Memory B cell (primary cell): ENCODE measurements at places on chromosomes 16 and 17.

- DNase-seq, result peak; percentile 4
These were observed 26.9 kb downstream of the HSD17B2 start for GRCh38 chr16:82061861-82062525.

- DNase-seq, result no peak
These were observed 18.0 kb downstream of the HS3ST3B1 start for GRCh38 chr17:14318918-14319205.

DNA sequence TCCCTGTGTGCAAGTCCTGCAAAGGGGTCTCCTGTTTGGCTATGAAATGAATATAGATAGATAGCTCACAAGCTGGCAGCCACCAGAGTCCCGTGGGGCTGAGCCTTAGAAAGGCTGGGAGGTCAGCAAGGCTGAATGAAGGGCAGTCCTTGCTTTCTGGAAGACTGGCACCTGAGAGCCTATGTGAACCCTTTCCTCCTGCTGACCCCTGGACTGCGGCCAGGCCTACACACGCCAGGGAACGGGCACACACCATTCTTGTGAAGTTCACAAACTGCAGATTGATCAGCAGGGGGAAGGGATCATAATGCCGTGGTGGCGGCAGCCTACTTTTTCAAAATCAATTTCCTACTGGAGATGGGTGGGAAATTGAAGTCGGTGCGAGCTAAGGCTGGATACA, 985 bp upstream of the C17orf107 start:
- DNase-seq, result no peak

DNA sequence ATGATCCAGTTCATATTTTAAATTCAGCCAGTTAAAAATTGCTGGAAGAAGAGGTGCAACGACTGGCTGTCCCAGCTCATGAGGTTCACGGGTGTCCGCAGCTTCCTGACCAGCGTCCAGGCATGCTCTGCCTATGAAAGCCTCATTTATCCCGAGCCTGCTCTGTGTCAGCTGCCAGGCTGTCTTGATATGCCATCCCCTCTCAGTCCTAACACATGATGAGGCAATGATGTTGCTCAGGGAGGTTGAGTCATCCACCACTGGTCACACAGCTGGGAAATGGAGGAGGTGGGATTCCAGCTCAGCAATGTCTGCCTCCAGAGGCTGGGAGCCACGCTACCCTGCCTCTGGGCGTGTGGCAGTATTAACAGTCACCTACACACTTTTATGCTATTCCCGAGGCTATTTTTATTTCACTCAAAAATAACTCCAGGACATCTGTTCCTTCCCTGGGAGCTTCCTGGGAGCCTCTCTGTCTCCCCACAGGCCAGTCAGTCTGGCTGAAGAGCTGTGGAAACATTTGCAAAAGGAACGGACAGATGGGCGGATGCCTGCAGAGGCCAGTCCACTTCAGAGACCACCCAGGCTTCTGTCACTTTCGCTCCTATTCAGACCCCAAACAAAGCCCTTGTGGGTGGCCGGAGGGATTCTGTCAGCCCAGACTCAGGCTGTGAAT, 22.5 kb downstream of the RAB11FIP4 start:
- no peak for DNase-seq

DNA sequence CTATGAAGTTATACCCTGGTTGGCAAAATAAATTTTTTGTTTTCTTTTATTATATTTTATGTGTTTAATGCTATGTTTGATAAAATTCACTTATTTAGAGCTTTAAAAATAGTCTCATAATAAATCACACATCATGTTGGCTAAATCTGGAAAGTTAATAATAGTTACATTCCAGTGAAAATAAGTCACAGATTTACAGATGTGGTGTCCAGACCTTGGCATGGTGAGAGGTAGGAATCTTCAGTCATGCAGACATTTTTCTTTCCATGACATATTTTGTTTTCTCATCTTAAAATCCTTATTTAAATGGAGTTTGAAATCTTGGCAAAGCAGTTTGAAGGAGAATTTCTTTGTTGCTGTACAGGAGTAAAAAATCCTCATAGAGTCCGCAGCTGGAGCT, 48.1 kb upstream of the GOSR1 start:
- DNase-seq, result no peak

DNA sequence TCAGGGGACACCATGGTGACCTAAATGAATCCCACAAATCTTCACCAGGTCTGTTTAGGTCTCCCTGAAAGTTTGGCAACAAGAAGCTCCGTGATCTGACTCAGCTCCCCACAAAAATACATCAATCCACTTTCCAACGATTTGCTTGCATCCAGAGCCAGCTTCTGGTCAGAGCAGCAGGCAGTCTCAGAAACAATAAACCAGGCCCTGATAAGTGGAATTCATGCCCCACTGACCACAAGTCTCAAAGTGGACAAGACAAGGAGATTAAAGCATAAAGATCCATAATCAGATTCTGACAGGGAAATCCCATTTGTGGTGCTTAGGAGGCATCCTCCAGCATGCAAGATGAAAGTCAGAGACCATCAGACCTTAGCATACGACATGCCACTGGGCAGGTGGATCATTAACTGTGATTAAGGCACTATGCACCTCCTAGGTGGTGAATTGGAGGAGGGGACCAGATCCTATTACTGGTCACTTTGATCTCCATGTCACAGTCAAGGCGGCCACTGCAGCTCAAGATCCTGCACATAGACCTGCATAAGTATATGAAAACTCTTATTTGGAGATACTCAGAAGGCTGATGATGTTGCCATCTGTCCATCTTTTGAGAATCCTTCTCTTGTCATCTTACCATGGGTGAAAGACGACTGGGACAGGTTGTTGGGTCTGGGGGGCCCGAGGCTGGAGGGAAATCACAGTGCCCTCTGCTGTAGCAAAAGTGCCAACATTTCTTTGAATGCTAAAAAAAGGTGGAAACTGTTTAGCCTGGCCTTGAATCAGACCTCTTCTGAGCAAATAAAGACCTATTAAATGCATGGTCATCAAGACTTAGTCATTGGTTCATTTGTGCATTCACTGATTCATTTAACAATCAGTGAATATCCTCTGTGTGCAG, 309.2 kb upstream of the CCL2 start:
- no peak for DNase-seq

GRCh38 chr16:88669980-88670379, 7.1 kb upstream of the MVD start:
- no peak for DNase-seq

DNA sequence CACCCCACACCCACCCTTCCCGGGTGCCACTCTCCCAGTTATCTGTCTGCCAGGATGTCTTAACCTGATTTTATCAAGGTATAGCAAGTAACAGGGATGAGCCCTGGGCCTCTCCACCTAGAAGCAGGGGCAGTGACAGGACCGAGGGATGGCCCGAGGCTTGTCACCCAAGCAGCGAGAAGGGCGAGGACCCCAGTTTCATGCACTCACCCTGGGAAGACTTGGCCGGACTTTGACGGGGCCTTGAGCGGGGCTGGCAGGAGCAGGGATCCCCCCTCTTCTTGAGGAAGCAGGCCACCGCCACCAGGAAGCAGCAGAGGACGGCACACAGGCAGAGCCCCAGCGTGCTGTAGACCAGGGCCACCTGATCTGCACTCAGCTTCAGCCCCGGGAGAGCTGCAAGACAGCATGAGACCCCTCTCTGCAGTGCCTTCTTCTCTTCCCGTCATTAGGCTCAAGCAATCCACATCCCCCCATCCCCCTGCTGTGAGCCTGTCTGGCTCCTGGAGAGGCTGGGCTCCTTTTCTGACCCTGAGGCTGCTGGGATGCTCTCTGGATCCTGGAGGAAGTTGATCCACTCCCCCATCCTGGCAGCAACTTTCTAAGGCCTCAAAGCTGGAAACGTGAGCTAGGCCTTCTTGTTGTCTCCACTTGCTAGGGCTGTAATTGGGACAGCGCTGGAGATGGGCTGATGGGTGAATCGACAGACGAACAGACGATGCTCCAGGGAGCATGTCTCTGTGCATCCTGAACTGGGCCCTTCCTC, 31.6 kb downstream of the TNFRSF13B start:
- no peak for DNase-seq

GRCh38 chr17:50562242-50563091, 2.0 kb downstream of the CACNA1G start:
- no peak for DNase-seq

DNA sequence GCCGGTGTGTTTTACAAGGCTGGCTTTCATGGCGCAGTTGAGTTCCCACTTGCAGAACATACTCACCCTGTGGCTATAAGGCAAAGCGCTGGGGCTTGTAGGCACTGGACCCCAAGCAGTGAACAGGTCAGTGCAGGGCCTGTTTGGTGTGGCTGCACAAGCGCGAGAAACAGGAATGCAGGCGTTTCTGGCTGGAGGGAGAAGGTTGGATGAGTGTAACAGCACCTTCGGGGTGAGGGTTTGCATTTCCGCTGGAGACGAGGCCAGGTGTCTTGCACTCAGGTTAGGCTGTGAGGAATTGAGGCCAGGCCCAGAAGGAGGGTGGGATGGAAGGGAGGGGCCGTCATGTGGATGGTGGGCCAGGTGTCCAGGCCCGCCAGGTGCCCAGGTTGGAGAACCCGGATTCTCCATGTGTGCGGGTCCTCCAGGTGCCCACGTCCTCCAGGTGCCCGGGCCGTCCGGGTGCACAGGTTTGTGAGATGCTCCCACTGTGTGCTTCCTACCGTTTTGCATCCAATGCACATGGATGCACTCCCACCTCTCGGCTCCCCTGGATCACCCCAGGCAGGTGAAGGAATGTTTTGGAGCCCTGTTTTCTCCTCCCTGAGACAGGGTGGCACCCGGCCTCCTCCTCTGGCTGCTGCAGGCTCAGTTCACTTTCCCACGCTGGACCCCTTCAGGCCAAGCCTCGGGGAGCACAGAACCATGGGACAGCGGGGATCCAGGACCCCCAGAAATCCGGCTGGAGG, 46.0 kb downstream of the SLC7A5 start:
- DNase-seq, result no peak

- DNase-seq, result no peak
These were observed 10.2 kb upstream of the WSB1 start for GRCh38 chr17:27283751-27284150.

DNA sequence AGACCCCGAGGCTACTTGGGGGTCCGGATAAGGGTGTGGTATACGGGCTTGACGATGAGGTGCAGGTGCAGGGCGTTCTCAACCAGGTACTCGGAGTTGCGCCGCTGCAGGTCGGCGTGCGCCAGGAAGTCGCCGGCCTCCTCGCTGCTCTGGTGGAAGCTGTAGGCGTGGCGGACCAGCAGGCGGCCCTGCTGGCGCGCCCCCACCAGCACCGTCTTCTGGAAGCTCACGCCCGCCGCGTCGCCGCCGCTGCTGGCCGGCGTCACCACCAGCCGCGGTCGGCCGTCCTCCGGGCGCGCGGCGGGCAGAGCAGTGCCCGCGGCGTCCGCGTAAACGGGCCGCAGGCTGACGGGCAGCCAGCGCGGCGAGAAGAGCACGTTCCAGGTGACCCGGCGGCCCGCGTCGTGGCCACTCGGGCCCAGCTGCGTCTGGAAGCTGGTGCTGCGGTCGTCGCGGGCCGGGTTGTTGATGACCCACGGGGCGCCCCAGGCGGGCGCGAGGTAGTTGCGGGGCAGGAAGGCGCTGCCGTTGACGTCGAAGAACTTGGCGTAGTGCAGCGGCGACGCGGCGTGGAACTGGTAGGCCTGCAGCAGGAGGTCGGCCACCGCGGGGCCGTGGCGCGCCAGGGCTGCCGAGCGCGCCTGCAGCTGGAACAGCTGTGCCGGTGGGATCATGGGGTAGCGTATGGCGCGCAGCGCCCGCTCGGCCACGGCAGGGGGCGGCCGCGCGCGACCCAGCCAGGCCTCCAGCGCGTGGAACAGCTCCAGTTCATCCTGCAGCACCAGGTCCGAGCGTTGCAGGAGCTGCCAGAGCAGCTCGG, 4.8 kb downstream of the BTBD17 start:
- DNase-seq, result no peak

GRCh38 chr17:3926860-3927627, 10.8 kb upstream of the P2RX1 start:
- DNase-seq, result no peak

- DNase-seq, result peak; percentile 84
These were observed 7.0 kb upstream of the C1QTNF8 start for GRCh38 chr16:1102921-1103635.

DNA sequence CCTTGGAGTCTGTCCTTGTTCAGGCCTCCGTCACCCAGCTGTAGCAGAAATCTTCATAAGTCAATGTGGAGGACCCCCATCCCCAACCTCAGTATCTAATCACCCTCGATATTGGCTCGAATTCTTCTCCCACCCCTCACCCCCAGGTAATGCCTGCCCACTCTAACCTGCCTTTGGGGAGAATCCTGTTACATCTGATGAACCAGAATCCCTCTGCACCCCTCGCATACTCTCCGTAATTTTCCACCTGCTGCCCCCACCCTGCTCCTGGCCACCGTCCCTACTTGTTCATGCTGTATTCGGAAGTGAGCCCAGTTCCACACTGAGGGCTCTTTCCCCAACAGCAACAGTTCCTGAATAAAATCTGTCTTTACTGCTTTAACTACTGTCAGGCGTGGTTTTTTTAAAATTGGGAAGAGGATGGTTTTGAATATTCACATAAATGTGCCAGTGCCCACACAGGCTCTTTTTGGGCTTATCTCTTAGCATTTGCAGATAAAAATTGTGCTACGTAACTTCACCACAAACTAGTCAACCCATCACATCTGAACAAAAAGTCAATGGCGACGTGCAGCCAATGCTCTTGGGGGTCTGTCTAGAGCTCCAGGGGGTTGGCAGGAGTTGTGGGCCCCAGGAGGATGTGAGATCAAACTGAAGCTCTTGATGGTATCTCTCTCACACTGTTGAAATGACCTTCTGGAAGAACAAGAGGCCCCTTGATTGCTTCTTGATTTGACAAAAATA, 73.7 kb downstream of the NETO2 start:
- DNase-seq, result no peak

- DNase-seq, result no peak
These were observed 190.0 kb upstream of the CIBAR2 start for GRCh38 chr16:85302018-85302847.

DNA sequence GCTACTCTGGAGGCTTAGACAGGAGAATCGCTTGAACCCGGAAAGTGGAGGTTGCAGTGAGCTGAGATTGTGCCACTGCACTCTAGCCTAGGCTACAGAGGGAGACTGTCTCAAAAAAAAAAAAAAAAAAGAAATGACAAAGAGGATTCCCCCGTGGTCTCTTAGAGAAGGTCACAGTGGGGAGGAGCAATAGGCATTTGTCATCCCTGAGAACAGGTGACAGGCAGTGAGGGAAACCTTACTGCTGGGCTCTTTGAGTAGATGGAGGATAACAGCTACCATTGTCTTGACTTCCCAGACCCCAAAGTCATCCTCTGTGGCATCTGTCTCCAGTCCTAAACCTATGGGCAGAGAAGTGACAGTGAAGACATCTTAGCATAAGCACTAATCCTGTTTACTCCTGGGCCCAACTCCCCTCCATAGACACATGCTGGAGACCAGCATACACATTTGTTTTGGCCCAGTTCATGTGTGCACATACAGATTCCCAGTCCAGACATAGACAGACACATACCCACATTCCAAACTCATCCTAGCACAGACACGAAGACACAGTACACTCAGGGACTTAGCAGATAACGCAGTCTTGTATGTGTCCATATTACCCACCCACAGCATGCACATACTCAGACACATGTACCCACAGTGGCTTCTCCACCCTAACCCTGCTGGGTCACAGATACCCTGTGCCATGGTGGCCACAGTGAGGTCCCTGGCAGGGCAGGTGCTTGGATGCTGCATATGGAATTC, 2.7 kb downstream of the ESRP2 start:
- no peak for DNase-seq
